ENCODE measurements at places on chromosomes 6 and 20.

DNA sequence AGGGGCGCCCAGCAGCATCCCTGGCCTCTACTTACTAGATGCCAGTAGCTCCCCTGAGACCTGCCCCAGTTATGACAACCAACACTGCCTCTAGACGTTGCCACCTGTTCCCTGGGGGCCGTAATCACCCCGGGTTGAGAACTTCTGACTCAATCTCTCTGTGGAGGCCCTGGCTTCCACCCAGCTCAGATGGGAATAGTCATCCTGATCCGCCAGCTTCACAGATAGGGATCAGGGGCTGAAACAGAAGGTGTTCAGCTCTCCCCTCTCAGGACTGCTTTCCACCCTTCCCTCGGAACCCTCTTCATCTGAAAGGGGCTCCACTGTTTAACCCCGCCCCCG, 3.3 kb downstream of the CAPN11 start:
- no peak for DNase-seq

GRCh38 chr6:159680104-159680503, 12.9 kb downstream of the SOD2 start:
- no peak for DNase-seq

DNA sequence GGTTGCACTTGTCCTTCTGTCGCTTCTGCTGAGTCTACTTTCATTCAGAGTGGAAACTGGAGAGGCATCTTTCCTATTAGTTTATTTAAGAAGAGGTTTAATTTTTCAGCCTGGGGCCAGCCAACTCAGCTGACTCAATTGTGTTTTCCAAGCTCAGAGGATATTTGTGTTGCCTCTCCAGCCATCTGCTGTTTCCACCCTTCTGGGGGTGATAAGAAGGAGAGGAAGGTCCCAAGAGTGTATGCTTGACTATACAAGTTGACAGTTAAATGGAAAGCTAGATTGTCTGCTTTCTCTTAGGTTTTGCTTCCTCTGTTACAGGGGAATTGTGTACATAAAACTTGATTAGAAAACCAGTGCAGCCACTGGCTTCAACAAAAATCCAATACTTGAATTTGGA, 3.0 kb downstream of the PSMF1 start:
- no peak for DNase-seq

GRCh38 chr6:30840935-30841643, 43.2 kb upstream of the DDR1 start:
- no peak for DNase-seq

All from cortex of kidney (tissue), 1 donor.